ENCODE measurements at places on chromosomes 16 and 17.

GRCh38 chr17:73743518-73744201 lies 99.4 kb upstream of the SDK2 start:
- DNase-seq = no peak

DNA sequence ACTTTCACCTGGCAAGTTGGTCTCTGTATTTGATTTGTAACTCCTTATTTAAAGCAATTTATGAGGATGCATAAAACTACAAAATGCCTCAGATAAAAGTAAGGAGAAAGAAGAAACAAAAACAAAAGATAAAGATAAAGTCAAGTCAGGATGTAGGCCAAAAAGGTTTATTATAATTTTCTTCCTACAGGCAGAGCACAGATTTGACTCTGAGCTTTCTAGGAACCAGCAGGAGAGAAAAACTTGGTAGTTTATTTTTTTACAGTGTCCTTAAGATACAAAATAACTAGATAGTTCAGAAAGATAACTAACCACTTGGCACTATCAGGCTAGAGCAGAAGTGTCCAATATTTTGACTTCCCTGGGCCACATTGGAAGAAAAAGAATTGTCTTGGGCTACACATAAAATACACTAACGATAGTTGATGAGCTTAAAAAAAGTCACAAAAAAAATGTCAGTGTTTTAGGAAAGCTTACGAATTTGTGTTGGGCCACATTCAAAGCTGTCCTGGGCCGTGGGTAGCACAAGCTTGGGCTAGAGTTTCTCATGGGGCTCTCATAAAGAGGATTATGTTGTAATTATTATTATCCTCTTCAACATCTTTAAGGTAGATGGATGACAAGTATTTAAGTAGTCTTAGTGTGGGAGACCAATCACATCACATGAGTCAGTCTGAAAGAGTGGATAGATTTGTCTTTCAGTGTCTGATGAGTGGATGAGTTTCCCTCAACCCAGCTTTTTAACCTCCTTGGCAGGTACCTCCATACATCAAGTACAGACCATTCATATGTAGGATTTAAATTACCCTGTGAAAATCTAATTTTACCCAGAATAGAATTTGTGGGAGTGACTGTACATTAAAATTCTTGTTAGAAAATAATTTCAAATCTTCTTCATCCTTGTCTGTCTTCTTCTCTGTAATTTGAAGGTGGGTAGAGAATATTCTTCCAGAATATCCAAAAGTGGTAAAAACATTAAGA lies 17.0 kb downstream of the PAFAH1B1 start:
- DNase-seq = no peak

- no peak for DNase-seq
Measured at GRCh38 chr17:78240012-78240655, 8.7 kb downstream of the TMEM235 start.

GRCh38 chr16:89314357-89314756 lies 96.9 kb downstream of the ZNF778 start:
- DNase-seq = no peak

- peak; percentile 3 for DNase-seq
Measured at GRCh38 chr17:6269478-6269877, 165.4 kb downstream of the AIPL1 start.

DNA sequence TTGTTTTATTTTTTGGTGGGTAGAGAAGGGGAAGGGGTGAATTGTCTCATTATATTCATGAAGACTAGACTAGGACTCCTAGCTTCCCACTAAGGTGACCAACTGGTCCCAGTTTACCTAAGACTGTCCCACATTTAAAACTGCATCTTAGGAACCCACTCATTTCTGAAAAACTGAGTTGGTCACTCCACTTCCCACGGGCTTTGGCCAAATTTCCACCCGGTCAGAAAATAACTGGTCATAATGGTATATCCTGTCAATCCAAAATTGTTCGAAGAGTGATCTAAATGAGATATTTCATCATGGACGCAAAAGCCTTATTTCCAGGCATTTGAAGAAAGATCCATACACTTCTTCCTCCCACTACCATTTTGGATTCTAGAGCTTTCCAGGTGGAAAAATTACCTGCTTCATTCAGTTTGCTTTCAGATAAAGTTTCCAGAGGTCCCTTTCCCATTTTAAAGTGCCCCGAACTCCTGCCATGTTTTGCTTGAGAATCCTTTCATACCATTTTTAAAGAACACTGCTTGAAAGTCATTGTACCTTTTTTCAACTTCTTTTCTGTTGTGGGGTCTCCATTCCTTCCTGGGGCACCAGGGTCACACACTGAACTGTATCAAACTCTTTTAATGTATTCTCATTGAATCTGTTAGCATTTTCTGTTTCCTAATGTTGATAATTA lies 21.8 kb upstream of the ZFHX3 start:
- DNase-seq = no peak

GRCh38 chr16:83366228-83366627 lies 441.6 kb upstream of the HSBP1 start:
- no peak for DNase-seq

DNA sequence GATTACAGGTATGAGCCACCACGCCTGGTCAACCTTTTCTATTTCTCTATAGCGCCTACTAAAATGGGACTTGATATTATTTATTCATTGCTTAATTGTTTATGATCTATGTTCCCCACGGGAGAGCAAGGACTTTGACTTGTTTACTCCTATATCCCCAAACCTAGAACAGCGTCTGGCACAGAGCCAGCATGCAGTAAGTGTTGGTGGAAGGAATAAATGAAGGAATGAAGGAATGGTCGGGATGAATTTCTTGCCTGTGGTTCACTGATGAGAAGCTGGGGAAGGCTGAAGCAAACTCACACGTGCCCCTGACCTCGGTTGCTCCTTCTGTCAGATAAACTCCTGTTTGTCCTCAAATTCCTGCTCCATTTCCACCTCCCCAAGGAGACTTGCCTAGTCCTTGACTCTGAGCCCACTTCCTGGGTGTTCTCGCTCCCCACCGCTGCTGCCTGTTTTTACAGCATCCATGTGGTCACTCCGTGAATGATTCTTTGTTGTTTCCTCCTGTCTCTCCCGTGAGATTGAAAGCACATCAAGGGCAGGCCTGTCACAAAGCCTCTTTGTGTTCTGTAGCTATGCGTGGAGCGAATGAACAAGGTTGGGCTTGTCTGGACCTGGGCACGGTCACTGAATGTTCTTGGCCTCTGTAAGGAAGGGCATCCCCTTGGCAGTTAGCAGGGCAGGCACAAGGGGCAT lies 17.3 kb downstream of the C17orf100 start:
- no peak for DNase-seq

GRCh38 chr16:7257016-7257415 lies 75.6 kb upstream of the RBFOX1 start:
- no peak for DNase-seq

DNA sequence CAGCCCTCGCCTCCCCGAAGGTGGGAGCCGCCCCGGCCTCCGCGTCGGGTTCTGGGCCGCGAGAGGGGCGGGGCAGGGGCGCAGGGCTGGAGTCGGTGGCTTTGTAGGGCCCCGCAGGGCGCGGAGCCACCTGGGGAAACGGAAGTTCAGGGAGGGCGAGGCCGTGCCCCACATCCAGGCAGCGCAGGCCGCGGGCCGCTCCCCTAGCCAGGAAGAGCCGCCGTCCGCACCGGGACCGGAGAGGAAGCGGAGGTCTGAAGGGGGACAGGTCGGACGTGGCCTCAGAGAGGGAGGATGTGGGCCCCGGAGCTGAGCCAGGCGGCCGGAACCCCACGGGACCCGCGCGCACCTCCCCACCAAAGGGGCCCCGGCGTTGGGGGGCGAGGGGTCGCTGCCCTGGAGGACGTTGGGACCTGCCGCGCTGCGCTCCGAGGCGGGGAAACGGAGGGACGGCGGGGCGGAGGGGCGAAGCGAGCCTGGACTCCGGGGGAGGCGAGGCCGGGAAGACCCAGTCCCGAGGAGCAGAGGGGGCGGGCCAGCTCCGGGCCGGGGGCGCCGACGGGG lies 482 bp upstream of the SLC16A3 start:
- DNase-seq = no peak

- no peak for DNase-seq
Measured at GRCh38 chr16:88975511-88976061, 1.4 kb downstream of the CBFA2T3 start.

- DNase-seq = peak; percentile 49
Measured at GRCh38 chr17:59756236-59756818, 48.9 kb downstream of the VMP1 start.

GRCh38 chr17:7313088-7313889 lies 1.9 kb downstream of the GPS2 start:
- DNase-seq = no peak

DNA sequence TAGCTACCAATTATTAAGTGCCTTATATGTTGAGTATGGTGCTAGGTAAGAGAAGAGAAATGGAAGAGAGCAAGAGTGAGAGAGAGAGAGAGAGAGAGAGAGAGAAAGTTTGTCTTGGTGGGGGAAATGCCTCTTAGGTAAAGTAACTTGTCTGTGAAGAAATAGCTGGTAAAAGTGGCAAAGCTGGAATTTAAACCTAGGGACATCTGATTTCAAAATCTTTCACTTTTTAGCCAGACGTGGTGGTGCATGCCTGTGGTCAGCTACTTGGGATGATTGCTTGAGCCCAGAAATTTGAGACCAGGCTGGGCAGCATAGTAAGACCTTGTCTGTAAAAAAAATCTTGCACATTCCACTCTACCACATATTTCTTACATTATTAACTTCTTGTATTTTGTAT lies 23.0 kb upstream of the CDR2 start:
- DNase-seq = peak; percentile 82

GRCh38 chr17:60766778-60767190 lies 89.1 kb downstream of the BCAS3 start:
- DNase-seq = no peak

GRCh38 chr16:85294810-85295508 lies 182.7 kb upstream of the CIBAR2 start:
- no peak for DNase-seq

DNA sequence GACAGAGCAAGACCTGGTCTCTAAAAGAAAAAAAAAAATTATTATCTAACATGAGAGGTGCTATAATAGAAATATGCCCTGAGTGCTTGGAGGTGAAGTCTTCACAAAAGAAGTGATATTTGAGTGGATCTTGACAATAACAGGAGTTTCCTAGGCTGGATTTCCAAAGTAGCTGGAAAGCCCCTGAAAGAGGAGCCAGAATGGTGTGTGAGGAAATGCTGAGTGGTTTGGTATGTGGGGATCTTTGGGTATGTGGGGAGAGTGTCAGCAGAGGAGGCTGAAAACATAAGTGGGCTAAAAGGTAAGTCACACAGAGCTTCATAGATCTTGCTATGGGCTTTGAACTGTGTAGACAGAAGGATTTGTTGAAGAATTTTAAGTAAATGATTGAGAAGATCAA lies 100.1 kb downstream of the YPEL2 start:
- DNase-seq = no peak

- no peak for DNase-seq
Measured at GRCh38 chr16:87842209-87842869, 27.0 kb downstream of the SLC7A5 start.

DNA sequence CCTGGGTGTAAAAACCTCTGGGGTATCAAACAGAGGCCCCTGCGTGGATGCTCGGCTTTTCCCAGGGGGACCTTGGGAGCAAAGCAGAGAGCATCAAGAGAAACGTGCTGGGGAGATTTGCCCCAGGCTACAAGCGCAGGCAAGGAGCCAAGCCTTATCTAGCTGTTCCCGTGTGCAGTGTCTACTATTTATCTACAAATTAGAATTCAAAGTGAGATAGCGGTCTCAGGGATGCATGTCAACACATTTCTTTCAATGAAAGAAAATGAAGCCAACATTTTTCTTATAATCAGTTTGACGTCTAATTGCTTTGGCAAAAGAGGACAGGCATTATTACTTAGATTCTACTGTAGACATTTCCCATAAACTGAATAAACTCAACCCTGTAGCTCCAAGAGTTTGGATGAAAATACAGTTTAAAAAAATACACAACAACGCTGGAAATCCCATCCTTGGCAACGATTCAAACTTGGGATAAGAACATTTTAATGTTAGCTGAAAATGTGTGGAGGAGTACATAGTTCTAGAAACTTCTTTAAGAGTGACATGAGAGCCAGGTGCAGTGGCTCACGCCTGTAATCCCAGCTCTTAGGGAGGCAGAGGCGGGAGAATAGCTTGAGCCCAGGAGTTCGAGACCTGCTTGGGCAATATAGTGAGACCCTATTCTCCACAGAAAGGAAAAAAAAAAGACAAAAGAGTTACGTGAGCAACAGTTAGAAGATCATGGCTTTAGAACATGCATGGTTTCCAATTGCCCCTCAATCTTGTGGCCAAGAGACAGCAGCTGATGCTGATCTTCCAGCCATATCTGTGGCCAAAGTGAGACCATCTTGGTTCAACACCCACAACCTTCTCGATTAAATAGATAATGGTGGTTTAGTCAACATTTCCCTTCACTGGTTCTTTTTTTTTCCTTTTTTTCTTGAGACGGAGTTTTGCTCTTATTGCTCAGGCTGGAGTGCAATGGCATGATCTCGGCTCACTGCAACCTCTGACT lies 7.2 kb downstream of the SPNS3 start:
- DNase-seq = no peak

DNA sequence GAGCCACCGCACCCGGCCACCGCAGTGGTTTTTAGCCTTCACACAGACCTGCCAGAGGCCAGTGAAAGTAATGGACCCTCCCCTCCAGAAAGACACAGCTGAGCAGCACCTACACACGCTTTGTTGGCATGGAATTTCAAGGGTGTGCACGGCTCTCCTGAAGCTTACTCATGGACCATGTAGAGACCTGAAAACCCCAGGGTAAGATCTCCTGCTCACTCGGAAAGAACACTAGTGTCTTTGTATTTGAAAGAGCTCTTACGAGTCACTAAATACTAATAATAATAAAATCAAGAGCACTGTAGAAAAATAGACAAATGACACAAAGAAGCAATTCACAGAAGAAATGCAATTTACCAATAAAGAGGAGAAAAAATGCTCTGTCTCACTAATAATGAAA lies 20.0 kb downstream of the SLC43A2 start:
- no peak for DNase-seq

DNA sequence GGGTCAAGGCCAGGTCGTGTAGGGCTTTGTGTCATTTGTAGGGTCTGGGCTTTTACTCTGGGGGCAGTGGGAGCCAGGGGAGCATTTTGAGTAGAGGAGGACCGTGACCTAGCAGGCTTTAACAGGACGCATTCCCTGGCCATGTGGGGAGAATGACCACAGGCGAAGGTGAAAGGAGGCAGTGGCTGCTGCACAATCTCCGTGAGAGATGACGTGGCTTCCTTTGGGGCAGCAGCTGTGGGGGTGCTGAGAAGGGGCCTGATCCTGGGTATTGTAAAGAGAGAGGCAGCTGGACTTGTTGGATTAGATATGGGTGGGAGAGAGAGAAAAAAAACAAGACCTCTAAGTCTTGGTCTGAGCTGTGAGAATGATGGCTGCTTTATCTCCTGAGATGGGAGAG lies 46.0 kb downstream of the KATNIP start:
- no peak for DNase-seq

All from stromal cell of bone marrow (primary cell).